Osteocyte (in vitro differentiated cells): ENCODE measurements at places on chromosomes 1 and 21.

- DNase-seq: no peak
Measured at GRCh38 chr1:200319148-200319547, 90.7 kb downstream of the ZNF281 start.

DNA sequence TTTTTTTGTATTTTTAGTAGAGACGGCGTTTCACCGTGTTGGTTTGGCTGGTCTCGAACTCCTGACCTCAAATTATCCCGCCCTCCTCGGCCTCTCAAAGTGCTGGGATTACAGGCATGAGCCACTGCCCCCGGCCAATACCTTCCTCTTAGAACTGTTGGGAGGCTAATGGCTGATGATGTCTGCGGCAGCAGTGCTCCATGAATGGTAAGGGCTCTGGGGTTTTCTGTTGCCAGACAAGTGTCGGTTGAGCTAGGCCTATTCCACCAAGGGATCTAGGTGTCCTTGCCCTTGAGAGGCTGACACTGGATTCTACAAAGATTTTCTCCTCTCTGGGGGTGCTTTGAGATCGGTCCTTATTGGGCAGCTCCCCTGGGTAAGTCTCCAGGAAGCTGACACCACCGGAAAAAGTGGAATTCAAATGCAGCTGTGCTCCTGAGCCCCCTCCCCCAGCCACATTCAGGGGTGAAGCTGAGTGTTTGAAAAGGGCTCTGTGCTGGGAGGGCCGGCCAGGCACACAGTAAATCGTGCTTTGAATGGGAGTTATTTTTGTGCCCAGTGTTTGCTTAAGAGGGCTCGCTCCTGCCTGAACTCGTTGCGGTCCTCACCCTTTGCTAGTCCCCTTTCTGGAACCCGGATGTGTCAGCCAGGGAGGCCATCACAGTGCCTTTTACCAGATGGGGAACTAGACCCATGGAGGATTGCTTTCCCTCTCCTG, 5.2 kb downstream of the SOX13 start:
- DNase-seq: no peak

DNA sequence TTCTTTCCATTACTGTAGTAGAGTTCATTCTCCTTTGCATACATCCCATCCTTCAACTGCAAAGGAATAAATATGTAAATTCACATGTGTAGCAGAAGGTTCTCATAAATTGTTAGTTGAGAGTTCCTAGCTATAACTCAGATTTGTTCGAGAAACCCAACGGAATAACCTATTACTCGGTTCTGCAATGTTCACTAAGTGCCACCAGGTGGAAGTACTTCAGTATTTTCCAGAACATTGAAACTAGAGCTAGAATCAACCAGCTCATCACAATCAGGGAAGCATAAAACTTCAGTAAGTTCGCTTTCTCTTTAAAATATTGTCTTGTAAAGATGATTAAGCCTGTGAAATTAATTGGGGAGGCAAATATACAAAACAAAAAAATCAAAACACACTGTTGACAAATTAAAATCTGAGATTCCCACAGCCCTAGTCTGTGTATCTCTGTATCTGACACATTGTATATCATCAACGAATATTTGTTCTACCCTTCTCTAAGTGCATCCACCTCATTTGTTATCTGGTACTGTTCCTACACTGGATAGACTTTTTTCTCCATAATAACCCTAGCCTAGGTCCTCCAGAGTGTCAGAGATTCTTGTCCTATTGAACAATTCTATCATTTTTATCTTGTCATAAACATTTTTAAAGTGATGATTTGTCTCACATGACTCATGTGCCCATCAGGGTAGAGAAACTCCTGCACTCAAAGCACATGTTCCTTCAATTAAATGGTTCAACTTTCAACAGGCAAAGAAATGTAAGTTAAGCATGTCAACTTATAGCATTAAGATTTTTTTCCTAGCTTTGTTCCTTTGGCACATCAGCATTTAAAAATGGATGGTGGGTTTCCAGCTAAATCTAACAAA, 31.9 kb downstream of the MROH9 start:
- DNase-seq: no peak

DNA sequence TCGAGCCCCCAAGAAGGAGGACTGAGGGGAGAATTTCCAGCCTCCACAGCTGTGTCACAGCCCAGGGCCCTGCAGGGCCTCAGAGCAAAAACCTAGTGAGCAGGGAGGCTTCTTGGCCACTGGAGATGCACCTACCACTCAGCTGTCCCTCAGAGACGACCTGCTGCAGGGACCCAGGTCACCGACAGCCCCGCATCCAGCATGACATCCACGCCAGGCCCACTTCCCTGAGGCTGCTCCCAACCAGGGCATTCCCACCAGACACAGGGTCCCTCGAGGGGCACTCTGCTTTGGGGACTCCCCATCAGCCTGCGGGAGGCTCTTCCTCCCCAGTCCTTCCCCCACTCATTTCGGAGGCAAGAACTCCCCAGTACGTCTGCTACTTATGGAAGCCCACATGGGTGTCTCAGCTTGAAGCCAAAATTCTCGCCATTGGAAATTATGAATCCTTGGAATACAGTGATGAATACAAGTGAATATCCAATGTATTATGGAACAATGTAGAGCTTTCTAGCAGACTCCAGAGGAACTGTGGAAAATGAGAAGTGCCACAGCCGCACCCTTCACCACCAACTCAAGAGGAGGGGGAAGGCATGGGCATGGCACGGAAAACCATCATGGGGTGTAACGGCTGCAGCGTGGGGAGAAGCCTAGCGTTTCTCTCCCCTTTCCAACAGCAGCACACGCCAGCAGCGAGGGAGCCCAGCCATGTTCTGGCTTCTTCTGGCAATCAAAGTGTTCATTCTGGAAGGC, 6.9 kb downstream of the TFF3 start:
- no peak for DNase-seq

DNA sequence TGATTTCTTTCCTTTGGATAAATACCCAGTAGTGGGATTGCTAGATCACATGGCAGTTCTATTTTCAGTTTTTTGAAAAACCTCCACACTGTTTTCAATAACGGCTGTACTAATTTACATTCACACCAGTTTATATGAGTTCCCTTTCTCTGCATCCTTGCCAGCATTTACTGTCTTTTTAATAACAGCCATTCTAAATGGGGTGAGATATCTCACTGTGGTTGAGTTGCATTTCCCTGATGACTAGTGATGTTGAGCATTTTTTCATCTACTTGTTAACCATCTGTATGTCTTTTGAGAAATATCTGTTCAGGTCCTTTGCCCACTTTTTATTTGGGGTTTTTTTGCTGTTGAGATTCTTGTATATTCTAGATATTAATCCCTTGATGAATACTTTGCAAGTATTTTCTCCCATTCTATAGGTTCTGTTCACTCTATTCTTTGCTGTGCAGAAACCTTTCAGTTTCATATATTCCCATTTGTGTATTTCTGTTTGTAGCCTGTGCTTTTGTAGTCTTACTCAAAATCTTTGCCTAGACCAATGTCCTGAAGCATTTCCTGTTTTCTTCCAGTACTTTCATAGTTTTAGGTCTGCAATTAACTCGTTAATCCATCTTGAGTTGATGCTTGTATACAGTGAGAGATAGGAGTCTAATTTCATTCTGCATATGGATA, 7.3 kb downstream of the HENMT1 start:
- no peak for DNase-seq

DNA sequence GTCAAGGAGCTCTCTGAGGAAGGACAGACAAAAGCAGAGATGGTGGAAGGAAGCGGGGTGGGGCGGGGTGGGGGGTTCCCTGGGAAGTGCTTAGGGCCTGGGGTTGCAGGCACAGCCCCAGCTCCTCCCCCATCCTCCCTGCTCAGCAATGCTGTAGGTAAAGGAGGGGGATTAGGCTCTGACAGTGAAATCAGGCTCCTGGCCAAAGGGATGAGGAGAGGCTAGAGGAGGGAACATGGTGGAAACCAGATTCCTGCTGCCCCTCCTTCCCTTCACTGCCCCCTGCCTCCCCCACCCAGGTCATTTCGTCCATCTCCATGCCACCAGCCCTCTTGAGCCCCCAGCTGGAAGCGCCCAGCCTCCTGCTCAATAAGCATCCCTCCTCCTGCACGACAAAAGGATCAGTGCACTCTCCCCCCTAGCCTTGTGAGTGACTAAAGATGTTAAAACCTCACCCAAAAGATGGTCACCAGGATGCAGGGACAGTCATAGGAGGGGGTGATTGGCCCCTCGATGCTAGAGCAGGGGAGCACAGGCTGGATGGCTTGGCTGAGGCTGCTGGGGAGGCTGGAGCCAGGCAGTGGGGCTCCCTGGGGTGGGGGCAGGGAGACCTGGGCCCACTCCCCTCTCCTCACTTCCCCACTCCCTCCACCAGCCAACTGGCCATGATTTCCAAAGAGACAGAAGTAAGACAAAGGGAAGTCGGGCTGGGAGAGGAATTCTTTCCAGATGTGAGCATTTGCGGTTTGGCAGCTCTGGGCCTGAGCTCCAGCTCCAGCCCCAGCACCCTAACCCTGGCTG, 2.2 kb upstream of the CRABP2 start:
- no peak for DNase-seq

- no peak for DNase-seq
Measured at GRCh38 chr1:14233510-14233909, 365.0 kb upstream of the KAZN start.

DNA sequence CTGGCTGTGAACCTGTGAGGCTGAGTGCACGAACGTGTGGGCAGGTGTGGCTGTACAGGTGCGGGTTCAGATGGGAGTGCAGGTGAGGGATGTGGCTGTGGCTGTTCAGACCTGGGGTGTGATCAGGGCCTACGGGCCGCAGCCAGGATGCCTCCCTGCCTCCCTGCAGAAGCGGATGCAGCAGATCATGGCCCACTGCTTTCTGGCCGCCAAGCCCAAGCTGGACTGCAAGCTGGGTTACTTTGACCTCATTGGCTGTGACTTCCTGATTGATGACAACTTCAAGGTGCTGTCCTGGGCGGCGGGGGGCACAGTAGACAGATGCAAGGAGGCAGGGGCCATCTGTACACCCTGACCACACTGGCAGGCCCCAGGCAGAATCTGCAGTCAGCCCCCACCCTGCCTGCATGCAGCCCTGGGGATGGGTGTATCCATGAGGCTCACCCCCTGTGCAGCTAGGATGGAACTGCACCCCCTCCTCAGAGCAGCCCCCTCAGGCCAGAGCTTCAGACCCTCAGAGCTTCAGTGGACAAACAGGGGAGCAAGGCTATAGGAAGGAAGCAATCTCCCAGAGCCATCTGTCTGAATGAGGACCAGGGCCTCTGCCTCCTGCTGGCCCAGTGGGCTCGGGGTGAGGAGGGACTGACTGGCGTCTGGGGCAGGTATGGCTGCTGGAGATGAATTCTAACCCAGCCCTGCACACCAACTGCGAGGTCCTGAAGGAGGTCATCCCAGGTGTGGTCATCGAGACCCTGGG, 9.8 kb downstream of the TNFRSF18 start:
- no peak for DNase-seq

DNA sequence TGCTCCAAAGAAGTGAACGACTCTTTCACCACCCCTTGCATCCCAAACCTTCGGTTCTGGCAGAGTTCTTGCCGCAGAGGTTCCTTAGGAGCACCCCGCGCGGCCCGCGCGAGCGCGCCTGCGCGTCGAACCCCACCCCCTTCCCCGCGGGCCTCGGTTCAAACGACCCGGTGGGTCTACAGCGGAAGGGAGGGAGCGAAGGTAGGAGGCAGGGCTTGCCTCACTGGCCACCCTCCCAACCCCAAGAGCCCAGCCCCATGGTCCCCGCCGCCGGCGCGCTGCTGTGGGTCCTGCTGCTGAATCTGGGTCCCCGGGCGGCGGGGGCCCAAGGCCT, at the start of gene C1orf56:
Gene C1orf56 (plus strand): TSS at position 161 of the 334 bp plus-strand sequence. CDS start 97 bp downstream, at position 258.
- peak; percentile 89 for DNase-seq

DNA sequence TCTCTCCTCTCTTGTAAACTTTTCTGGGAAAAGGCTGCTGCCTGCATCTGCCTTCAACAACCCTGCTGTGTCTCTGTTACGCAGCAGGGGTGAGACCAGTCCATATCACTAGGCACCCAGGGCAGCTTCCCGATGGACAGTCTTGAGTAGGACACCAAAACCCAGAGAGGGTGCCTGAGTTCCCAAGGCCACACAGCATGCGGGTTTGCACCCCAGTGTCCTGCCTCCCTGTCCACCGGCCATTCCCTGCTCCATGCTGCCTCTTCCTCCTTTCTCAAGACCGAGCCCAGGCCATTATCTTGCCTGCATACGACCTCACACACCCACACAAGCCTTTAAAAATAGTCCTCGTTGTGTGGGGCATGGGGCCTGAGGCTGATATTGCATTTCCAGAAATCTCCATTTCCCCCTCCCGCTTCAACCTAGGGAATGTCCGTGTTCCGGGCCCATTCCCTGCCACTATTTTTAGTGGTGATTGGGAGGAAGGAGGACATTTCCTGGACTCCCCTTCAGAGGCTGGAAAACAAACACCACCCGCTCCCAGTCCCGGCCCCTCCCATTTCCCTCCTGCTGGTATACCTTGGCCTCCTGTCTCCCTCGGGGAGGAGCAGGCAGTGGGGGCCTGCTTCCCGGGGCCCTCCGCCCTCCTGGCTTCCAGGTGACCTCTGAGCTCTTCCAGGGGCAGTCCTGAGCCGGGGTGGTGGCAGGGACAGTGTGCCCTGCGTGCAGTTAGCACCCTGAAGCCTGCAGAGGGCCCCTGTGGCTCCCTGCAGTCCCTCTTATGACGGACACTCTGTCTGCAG, 132.4 kb upstream of the TMEM51 start:
- DNase-seq: no peak

- DNase-seq: no peak
Measured at GRCh38 chr1:89243046-89243445, 29.6 kb downstream of the GBP5 start.

GRCh38 chr1:188043536-188044245, 1214.9 kb downstream of the PLA2G4A start:
- no peak for DNase-seq

DNA sequence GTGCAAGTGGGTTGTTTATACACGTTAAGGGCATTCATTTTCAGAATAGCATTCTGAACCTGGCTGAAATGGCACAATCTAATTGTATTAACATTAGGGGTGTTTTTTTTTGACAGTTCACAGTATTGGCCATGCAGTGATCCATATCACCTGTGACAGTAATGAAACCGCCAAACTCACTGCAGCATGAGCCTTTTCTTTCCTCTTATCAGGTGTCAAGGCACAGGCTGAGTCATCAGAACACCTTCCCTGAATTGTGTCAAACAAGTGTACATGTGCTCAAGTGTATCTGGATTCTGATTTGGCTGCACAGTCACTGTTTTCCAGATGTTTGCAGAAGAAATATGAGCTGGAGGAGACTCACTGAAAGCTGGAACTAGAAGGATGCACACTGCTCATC, 47.7 kb upstream of the C8B start:
- DNase-seq: no peak

- no peak for DNase-seq
Measured at GRCh38 chr1:164765557-164765956, 206.6 kb downstream of the PBX1 start.

GRCh38 chr1:165011186-165011585, 345.3 kb downstream of the LMX1A start:
- no peak for DNase-seq

GRCh38 chr1:106889583-106889982, 166.9 kb upstream of the PRMT6 start:
- no peak for DNase-seq

- DNase-seq: no peak
Measured at GRCh38 chr1:8693107-8693506, 124.3 kb downstream of the RERE start.

GRCh38 chr21:38743772-38744529, 61.8 kb upstream of the ETS2 start:
- no peak for DNase-seq

- DNase-seq: no peak
Measured at GRCh38 chr1:230422221-230422981, 3.7 kb downstream of the PGBD5 start.

GRCh38 chr1:223538981-223539380, 126.5 kb downstream of the CAPN8 start:
- DNase-seq: no peak
